Liver (tissue), 10 donors: ENCODE measurements at places on chromosomes 2 and 18. TPM values are rescaled to one million over a fixed set of nuclear protein-coding genes. Genes with fewer than 3 reads are reported as not detected.

DNA sequence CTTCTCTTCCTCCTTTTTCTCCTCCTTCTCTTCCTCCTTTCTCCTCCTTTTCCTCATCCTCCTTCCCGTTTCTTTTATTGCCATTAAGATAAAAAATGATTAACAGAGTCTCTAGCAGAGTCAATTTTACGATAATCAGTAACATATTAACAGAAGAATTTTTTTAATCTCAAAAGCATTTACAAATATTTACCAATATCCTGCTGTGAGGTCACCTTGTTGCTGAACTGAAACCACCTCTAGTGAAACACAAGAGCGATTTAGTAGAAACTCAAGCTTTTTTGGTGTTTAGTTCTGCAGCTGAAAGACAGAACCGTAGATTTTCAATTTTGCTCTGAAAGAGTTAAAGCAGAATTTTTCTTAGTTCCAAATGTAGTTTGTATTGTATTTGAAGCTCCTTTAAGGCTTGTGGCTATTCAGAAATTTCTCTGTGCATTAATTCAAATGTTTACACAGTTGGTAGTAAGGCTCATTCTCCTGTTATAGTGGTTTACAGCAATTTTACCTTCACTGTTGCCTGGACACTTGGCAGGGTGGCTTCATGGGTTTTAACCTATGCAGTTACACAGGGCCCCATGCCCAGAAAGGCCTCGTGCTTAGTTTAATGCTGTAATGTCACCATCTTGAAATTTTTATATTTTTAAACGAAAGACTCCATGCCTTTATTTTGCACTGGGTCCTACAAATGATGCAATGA lies 1106.6 kb upstream of the FAM98A start:
- DNase-seq, result no peak

ZNF892 gene
- total RNA-seq, result 2.2 TPM

CABYR gene
- total RNA-seq, result 0.67 TPM

DNA sequence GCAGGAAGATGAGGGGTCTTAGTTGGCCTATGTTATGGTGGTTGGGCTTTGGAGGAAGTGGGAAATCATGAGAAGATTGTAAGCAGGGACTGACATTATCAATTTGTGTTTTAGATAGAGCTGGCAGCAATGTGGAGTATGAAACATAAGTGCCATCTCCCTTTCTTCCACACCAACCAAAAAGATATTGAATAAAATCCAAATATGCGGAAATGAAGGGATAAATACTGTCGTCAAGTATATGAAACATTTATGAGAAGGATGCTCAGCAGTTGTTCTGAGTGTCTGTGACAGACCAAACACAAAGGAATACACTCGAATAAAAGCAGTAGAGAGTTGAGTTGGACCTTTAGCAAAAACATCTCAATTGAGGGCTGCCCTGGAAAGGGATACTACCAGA lies 1090.0 kb upstream of the ZEB2 start:
- no peak for DNase-seq

PPIL3 gene
- total RNA-seq, result 30.7 TPM

HOXD12 gene
- not detected for total RNA-seq

NEUROD1 gene
- total RNA-seq, result not detected

GRCh38 chr18:60446821-60447220 lies 74.2 kb upstream of the MC4R start:
- no peak for DNase-seq

DNA sequence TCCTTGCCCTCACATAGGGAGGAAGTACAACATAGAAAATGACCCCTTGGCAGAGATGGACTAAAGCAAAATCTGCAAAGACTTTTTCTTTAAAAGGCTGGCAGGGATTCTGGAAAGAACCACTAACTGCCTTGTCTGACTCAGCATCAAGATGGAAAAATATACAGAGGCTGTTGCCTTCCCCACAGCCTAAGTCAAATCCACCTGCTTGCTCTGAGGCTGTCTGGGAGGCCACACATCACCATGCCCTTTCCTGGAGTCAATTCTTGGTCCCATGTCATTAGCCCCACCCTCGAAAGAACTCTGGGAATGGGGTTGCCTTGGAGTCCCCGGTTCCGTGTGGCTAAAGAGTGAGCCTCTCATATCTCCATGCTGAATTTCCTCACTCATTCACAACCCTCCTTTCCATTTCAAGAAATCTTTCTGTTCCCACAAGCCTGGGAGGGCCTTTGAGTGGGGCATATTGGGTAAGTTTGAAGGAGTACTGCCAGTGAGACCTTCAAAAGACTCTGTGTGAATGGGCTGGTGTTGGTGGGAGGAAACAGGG lies 39.4 kb downstream of the BMP10 start:
- no peak for DNase-seq

CNDP1 gene
- total RNA-seq, result 0.09 TPM

UCN gene
- not detected for total RNA-seq

- DNase-seq, result no peak
Measured at GRCh38 chr2:97669448-97669847, at the start of gene C2orf92. TSS of gene C2orf92 (plus strand) at chr2:97669713. CDS start at chr2:97669789, 76 bp downstream.

GRCh38 chr2:71483246-71483645 lies 29.9 kb downstream of the DYSF start:
- DNase-seq, result no peak

PROKR1 gene
- 0.05 TPM for total RNA-seq

- DNase-seq, result no peak
Measured at GRCh38 chr2:56313500-56313921, 129.7 kb downstream of the CCDC85A start.

- DNase-seq, result no peak
Measured at GRCh38 chr2:170396799-170397459, 219.0 kb downstream of the MYO3B start.

DNA sequence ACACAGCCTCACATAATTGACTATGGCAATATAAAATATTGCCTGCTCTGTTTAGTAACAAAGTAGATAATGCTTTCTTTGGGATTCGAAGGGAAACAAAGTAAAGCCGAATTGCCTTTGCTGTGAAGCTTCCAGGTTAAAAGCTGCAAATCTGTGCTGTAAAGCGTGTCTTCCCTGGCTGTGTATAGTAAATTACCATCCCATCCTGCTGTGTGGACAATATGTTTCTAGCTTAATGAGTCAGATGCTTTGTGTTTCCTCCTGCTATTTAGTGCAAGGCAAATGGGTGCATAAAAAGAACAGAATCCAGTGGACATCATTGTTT lies 265.1 kb downstream of the SOCS6 start:
- no peak for DNase-seq

DNA sequence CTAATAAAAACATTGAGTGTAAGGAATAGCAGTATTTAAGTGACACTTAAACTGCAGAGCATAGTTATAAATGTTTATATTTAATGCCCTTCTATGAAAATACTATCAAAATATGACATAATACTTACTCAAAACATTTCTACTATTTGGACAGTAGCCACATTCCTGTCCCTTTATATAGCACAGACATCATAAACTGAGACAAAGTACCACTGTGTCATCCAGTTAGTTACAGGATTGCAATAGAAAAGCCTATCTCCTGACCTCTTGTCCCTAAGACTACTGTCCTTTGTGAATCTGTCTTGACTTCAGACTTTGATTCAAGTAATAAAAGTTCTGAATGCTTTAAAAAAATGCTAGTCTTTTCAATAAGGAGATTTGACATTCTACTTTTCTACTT lies 1528.5 kb upstream of the NXPH2 start:
- no peak for DNase-seq

CLEC4F gene
- 0.25 TPM for total RNA-seq

DNA sequence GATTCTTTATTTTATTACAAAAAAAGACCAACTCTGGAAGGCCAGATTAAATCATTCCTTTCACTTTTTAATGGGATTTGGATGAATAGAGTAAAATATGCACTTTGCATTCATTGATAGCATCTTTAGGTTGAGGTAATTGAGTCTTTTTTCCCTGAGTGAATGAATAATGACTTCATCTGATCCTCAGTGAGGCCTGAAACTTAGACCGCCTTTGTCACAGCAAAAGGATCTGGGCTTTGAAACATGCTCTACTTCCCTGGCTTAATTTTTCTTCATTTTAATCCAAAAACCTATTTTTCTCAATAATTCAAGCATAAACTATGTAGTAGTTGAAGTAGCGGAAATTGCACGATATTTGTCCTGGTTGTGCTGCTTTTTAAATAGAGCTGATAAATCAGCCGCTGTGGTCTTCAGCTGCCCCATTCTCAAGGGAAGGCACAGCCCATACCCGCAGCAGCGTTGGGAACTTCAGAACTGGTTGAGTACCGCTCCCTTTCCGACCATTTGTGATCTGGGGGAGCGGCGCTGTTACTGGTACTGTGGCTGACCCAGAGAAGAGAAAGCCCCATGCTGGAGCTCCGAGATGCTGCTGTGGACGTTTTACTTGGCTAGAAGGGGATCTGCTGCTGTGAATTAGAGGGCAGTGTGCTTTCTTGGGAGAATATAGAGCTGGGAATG lies 145.3 kb upstream of the NFATC1 start:
- no peak for DNase-seq

- no peak for DNase-seq
Measured at GRCh38 chr2:43138441-43138840, 88.0 kb downstream of the ZFP36L2 start.

GAL3ST2 gene
- total RNA-seq, result 0.23 TPM

GRCh38 chr2:182852801-182853200 lies 13.6 kb downstream of the FRZB start:
- no peak for DNase-seq

GRCh38 chr2:176479961-176480360 lies 210.7 kb downstream of the MTX2 start:
- DNase-seq, result no peak

GRCh38 chr2:241314226-241315092 lies 1.0 kb downstream of the HDLBP start:
- no peak for DNase-seq

- DNase-seq, result no peak
Measured at GRCh38 chr2:10222-10875, 36.0 kb downstream of the FAM110C start.

DNA sequence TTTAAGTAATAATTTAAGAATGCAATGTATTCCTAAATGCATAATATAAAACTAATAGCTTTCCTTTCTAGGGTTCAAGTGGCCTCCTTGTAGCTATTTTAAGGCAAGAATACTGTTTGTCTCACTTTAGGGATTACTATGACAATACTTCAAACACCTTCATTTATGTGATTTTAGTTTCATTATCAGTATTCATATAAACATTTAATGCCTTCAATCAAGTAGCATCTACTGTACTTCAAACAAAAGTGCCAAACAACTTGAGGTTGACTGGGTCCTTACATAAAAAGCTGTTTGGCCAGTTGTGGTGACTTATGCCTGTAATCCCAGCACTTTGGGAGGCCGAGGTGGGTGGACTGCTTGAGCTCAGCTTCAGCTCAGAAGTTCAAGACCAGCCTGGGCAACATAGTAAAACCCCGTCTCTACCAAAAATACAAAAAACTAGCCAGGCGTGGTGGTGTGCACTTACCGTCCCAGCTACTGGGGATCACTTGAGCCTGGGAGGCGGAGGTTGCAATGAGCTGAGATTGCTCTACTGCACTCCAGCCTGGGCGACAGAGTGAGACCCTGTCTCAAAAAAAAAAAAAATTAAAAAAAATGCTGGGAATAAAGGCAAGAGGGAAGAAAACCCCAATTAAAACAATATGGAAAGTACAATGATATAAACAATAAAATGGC lies 9.3 kb downstream of the MEX3C start:
- DNase-seq, result no peak

- no peak for DNase-seq
Measured at GRCh38 chr2:39128919-39129391, 8.1 kb upstream of the SOS1 start.

DNA sequence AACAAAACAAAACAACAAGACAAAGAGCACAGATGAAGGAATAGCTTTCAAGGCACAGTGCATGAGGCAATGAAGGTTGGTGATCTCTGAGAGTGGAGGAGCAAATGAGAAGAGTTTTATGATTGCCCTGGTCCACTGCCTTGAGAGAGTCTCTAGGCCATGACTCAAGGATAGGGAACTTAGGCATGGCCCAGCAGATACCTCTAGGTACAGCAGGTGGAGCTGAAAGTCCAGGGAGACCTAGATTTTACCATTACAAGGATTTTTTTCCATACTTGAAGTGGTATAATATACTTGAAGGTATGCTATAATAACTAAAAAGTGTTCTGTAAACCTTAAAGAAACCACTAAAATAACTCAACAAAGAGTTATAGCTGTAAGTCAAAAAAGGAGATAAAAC lies 239.5 kb upstream of the KLHL29 start:
- DNase-seq, result no peak

FIGN gene
- total RNA-seq, result 5.4 TPM
